Smooth muscle cell of the coronary artery (primary cell): ENCODE measurements at places on chromosomes 7 and 10. TPM values are rescaled to one million over a fixed set of nuclear protein-coding genes. Genes with fewer than 3 reads are reported as not detected.

HDAC9 gene
- total RNA-seq: 17.7 and 21.2 TPM in 2 replicates

MALRD1 gene
- 0.12 and 0.15 TPM in 2 replicates for total RNA-seq

NFE2L3 gene
- total RNA-seq: 0.12 and 3.2 TPM in 2 replicates

MNX1 gene
- total RNA-seq: not detected in 2 replicates

SUN3 gene
- not detected in 2 replicates for total RNA-seq

NDUFB8 gene
- 105 and 269 TPM in 2 replicates for total RNA-seq

PCLO gene
- total RNA-seq: under 0.01 TPM in 1 of 2 replicates, not detected in the other

GALNT17 gene
- 0.35 TPM in 1 of 2 replicates, not detected in the other for total RNA-seq

ASB10 gene
- total RNA-seq: not detected in 2 replicates

SDK1 gene
- total RNA-seq: under 0.01 and 1.8 TPM in 2 replicates

PITX3 gene
- 0.38 TPM in 1 of 2 replicates, not detected in the other for total RNA-seq

OR9A2 gene
- 0.12 TPM in 1 of 2 replicates, not detected in the other for total RNA-seq

TAS2R3 gene
- total RNA-seq: 0.68 and 1.8 TPM in 2 replicates

KAZALD1 gene
- 4.0 and 25.4 TPM in 2 replicates for total RNA-seq

LEP gene
- 0.94 TPM in 1 of 2 replicates, not detected in the other for total RNA-seq

ZNF12 gene
- 9.7 and 14.7 TPM in 2 replicates for total RNA-seq
